ENCODE measurements at places on chromosomes 11 and 22. TPM values are rescaled to one million over a fixed set of nuclear protein-coding genes. Genes with fewer than 3 reads are reported as not detected.

- no peak for DNase-seq
Measured at GRCh38 chr11:114880442-114880841, 202.1 kb downstream of the NXPE2 start.

DNA sequence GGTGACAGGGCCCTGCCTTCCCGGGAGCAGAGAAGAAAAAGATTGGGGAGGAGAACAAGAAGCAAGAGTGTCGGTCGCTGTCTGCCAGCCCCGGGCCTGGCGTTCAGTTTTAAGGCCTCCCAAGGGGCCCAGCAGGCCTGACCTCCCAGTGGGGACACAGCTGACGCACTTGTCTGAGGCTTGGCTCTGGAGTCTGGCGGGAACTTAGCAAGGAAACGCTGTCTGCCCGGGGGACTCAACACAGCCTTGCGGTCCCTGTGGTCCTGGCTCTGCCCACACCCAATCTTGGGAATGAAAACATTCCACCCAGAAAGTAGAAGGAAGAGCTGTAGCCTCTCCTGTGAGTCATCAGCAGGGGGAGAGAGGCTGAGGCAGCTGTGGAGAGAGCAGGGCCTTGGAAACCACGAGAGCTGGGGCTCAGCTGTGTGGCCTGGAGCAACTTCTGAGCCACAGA is 54.4 kb downstream of the TRAF6 start:
- DNase-seq = peak; percentile 62

DNA sequence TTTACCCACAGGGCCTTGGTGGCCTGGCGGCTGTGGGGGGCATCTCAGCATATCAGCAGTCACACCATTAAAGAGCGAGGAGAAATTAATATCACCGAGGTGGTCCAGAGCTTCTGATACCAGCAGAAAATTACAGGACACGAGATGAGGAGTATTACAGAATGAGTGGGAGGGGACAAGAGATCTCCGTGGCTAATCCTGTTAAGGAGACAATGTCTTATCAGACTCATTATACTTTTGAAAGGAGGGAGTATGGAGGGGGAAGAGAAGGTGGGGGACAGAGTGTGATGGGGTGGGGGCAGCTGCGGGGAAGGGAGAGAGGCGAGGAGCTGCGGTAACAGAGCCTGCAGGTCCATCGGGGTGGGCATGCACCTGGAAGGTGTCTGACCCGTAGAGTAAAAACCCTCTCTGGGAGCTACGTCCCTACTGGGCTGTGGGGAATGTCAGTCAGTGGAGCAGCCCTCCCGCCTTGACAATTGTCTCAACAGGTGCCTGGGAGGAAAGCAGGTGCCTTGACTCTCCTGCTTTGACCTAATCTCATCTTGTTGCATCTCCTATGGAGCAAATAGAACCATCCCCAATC is 224.2 kb downstream of the CEP164 start:
- DNase-seq = peak; percentile 62

DNA sequence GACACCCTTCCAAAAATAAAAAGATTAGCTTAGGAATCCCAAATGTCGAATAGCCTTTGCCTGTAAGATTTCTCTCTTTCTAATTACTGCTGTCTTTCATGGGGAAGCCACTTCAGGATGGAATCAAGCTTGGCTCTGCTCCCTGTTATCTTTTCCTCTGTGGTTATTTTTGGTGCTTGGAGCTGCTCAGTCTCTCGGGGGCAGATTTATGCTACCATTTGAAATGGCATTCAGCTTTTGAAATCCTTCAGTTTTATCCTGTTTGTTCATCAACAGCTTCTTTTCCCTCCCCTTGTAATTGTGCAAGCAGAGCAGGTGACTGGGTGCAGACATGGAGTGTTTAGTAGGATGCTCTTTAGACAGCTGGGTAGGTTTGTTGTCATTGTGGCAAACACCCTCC is 111.0 kb downstream of the DBX1 start:
- no peak for DNase-seq

STK33 gene
- 56.5 TPM for total RNA-seq

RRP7A gene
- total RNA-seq = 31.9 TPM

THY1 gene
- total RNA-seq = 49.2 TPM

FGF3 gene
- not detected for total RNA-seq

All from neural progenitor cell (in vitro differentiated cells).